NCI-H1417 (cell line): ENCODE measurements at places on chromosomes 4 and X.

- DNase-seq = peak; percentile 83
These were observed 207.9 kb upstream of the FAM241A start for GRCh38 chr4:111937368-111937767.

DNA sequence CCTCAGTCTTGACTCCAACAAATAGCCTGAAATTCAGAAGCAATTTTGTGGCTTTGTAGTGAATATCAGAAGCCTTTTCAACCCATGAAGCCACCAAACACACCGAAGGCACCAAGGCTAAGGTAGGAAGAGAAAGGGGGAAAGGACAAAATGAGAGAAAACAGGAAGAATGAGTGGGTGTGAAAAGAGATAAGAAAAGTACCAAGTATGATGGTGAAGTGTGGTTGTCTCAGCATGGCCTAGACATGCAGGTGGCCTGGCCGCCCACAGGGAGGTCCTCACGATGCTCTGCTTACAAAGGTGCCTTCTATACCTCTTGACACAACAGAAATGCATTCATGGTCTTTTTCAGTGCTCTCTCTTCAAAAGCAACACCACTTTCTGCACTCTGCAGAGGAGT lies 34.9 kb downstream of the ACSL1 start:
- DNase-seq = no peak

DNA sequence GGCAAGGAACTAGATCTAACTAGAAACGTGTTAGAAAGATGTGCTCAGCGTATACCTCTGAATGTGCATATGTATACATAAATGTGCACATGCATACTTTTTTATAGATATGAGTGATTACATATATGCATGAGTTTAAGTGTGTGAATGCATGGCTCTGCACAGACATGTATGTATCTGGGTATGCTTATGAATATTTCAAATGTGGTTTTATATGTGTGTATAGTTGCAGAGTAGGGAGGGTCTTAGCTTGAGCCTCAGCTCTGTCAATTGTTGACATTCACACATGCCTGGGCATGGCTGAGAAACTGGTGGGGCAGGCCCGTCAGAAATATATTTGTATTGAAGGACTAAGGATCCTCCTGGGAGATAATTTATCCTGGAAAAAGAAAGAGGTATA lies 31.1 kb downstream of the RAP2C start:
- no peak for DNase-seq

DNA sequence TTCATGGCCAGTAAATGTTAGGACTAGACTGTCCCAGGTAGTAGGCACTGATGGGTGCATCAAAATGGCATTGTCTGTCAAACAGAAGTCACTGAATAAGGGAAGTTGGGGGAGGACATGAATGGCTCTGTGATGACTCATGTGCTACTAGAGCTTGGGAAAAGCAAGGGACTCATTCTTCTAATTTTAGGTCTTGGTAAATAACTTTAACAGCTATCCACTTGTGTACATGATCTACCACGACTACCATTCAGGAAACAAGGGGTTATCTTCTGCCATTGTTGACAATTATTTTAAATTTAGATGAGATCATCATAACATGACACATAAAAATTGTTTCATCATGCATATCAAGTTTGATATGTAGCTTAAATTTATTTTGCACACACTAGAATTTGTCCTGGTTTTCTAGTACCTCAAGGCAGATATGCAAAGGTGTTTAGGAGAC lies 6.3 kb downstream of the AREG start:
- DNase-seq = no peak

- peak; percentile 85 for DNase-seq
These were observed 4.8 kb downstream of the PDGFRA start for GRCh38 chr4:54233697-54234496.

DNA sequence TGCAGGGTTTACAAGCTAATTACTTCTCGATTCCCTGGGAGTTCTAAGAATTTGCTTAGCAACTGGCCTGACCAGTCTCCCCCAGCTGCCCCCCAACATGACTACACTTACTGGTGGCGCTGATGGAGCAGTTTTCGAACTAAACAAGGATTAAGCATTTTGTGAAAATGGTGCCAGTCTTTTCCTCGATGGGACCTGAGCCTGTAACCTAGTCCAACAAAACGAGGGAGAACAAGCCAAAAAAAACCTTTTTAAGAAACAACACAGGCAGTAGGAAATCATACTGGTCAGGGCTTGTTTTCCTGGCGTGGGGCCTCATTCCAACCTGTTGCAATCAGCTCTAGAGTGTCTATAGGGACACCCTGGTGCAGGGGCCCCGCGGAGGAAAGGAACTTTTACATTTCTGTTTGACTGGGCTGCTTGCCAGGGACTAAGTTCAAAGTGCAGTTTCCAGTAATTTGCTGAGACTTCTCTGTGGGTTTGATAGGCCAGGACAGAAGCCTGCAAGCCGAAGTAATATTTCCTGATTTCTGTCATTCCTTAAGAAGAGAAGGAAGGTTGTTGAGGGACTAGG lies 158.7 kb downstream of the SPRY1 start:
- no peak for DNase-seq

DNA sequence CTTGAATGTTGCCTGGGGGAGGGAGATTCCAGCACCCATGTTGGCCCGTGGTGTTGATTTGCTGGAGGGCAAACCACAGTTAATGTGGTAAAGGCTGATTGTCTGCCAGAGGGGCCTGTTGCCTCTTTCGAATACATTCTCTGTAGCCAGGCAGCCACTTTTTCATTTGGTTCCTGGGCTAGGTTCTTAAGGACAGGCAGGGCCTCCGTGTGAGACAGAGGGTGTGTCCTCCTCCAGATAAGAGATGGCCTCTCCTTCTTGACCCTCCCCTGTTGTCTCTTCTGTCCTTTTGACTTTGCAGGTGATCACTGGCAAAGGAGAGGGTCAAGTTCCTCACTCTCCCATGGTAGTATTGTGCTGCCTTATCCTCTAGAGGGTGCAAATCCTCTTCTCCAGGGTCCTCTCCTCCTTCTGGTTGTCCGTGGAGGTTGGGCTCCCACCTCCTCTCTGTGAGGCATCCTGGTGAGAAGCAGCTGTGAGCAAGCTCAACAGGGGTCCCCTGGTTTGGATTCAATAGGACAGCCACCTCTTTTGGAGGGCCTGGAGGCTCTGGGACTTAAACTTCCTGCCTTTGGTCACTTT lies 44.9 kb downstream of the ZNF182 start:
- no peak for DNase-seq

DNA sequence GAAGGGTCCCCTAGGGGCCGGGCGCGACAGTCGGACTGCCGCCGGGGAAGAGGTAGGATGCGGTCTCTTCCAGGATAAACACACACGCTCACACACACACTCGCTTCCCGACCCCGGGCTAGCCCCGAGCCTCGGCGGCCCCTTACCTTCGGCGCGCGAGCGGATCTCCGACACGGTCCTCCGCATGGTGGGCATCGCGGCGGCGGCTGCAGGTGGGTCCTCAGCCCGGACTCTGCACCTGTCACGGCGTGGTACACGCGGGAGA lies 294 bp downstream of the ATP8A1 start:
- no peak for DNase-seq
